Islet precursor cell (in vitro differentiated cells): ENCODE measurements at places on chromosomes 4 and X.

DNA sequence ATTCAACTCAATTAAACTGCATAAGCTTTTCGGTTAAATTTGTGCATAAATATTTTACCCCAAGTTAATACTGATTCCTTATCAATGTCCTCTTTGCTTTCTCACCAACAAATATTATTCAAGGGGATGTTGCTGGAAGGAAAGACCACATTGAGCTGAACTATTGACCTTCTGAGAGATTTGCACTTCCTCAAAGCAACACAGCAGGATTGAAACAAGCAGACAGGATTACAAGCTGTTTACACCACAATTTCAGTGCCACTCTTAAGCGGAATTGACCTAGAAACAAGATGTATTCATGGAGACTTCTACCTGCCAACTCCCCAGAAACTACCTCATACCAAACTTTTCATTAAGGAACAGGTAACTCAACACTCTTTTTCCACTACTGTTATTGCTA, 96.5 kb upstream of the DUSP21 start:
- DNase-seq = no peak

- DNase-seq = peak; percentile 52
These were observed 206.3 kb downstream of the SLC7A11 start for GRCh38 chr4:138035781-138036258.

DNA sequence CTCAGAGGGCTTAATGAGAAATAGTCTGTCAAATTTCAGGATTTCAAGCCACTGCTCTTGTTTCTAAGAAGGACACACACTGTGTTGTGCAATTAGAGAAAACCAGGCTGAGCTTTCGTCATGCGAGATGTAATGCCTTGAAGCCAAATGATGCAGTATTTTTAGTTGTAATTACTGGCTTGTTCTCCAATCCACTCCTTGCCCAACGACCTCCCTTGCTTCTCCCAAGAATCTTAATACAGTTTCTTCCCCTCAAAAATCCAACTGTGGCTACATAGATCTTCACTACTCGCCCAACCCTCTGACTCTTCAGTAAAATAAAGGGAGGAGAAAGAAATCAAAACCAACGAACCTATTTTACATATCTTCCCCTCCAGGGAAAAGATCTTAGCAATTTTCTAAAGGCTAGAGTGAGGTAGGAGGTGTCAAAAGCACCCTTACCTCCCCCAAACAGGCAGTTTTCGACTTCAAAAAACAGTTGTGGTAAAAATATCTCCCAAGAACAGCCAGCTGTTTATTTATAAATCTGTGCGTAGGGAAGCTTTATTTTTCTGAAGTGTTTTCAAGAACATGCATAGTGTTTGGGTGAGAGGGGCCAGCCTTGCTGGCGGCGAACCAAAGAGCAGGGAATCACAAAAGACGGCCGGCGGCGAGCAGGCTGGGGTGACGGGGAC, 68.7 kb downstream of the MGST2 start:
- DNase-seq = no peak

DNA sequence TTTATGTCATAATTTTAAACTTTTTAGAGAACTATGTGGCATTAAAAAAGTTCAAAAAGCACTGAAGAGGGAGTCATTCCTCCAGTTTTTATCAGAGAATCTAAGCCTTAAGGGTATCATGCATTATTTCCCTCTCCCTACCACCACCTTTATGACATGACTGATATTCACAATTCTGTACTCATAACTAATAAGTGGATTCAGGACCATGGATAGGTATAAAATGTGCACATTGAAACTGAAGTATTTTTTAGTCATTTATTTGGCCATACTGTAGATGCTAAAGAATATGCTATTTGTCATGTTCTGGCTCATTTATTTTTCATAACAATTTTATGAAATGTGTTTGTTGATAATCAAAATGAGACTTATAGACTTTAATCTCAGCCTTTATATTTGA, 897.5 kb upstream of the AGA start:
- DNase-seq = no peak

GRCh38 chr4:168618577-168619265, 121.9 kb downstream of the PALLD start:
- DNase-seq = no peak

DNA sequence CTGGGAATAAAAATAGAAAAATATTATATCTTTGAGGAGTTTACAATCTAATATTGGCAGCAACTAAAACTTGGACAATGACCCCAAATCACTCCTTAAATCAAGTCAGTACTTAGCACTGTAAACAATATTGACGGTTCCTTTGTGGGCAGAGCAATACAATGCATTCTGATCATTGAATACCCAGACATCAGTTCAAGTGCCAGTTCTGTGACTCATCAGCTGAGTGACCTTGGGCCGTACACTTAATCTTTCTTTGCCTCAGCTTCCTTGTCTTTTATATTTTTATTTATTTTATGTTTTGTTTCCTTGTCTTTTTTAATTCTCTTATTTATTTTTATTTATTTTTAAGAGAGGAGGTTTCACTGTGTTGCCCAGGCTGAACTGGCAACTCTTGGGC, 112.2 kb upstream of the ANXA3 start:
- DNase-seq = no peak

DNA sequence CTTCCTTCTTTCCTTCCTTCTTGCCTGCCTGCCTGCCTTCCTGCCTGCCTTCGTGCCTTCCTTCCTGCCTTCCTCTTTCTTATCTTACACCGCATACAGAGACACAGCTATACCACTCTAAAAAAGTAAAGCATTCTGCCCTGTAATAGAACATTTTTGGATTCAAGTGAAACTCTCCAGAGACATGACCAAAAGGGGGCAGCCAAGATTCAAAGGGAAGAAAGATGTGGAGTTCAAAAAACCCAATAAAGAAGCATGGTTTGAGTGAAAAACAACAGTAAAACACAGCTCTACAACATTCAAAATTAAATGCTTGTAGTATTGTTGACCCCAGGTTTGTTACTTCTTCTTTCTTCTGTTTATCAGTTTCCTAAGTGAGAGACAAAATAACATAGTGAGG, 914.9 kb upstream of the PCDH7 start:
- no peak for DNase-seq

DNA sequence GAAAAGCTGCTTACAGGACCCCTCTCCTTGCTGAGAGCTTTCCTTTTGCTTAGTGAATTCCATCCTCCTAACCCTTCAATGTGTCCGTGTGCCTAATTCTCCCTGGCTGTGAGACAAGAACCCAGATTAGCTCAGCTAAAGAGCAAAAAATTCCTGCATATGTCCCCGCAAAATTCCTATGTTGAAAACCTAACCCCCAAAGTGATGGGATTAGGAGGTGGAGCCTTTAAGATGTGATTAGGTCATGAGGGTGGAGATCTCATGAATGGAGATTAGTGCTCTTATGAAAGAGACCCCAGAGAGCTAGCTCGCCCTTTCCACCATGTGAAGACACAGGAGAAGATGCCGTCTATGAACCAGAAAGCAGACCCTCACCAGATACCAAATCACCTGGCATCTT, 503.0 kb upstream of the DIAPH2 start:
- DNase-seq = no peak

GRCh38 chrX:24399550-24399949, 39.1 kb downstream of the SUPT20HL1 start:
- no peak for DNase-seq

- DNase-seq = peak; percentile 66
These were observed 444 bp downstream of the FREM3 start for GRCh38 chr4:143700046-143700415.

GRCh38 chr4:7332216-7333023, 102.3 kb downstream of the PSAPL1 start:
- no peak for DNase-seq

DNA sequence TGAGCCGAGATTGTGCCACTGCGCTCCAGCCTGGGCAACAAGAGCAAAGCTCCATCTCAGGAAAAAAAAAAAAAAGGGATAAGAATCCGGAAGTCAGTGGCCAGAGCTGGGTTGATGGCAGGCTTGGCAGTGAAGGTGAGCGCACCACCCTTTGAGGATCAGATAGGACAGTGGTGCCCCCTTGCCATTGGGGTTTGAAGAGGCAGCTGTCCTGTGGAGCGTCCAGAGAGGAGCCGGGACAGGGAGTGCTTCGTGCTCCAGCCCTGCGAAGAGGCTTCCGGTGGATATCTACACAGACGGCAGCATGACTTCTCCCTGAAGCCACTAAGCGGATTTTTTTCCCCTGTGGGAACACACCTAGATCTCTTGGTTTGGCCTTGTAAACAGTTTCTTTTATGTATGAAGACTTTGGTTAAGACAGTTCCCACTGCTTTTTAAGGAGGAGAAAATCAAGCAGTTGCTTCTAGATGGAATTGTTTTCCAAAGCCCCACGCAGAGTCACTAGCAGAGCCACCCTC, 6.5 kb downstream of the TBC1D14 start:
- no peak for DNase-seq

- no peak for DNase-seq
These were observed 131.7 kb upstream of the FAM47B start for GRCh38 chrX:34810916-34811315.

GRCh38 chr4:20126906-20127305, 124.8 kb upstream of the SLIT2 start:
- no peak for DNase-seq

GRCh38 chrX:2685886-2686285, 5.2 kb upstream of the CD99 start:
- DNase-seq = no peak

DNA sequence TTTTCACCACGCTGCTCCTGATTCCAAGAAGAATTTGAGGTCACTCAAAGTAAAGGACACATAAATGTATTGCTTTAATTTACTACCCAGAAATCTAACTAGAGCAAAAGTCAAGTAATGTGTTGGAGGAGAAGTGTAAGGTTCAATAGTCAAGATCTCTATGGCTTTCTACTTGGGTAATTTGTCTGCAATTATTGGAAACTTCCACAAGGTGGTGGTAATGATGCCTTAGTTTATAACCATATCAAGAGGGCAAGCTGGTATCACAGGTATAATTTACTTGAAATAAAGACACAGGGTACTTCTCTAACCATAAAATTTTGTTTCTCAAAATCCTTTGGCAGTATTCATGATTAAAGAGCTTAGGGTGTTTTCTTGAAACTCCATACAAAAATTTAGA, 10.2 kb upstream of the GRIA3 start:
- DNase-seq = no peak

GRCh38 chrX:19889582-19890342, 2.4 kb upstream of the SH3KBP1 start:
- DNase-seq = no peak

- DNase-seq = no peak
These were observed 2.7 kb downstream of the SMAD1 start for GRCh38 chr4:145484225-145484846.

DNA sequence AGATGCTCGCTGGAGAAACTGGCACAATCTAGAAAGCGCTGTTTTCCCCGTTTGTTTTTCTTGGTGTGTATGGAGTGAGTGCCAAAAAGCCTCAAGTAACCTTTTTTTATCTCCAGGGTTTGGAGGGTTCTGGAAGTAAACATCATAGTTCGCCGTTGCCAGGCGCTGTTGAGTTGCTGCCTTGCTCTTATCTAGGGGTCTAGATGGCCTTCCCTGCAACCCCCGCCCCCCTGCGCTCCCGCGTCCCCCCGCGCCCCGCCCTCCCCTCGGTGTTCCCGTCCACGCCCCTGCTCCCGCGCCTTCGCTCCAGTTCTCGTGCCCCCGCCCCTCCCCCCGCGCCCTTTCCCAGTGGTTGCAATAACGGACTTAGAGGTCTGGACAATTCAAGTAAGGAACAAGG, 555 bp upstream of the GCNA start:
- no peak for DNase-seq

- DNase-seq = peak; percentile 94
These were observed 119.0 kb upstream of the SLC6A14 start for GRCh38 chrX:116317409-116317808.

GRCh38 chr4:82371497-82371896, 2.3 kb downstream of the HNRNPD start:
- DNase-seq = no peak

GRCh38 chr4:100574607-100575006, 56.8 kb upstream of the EMCN start:
- no peak for DNase-seq

GRCh38 chrX:41108463-41109205, 23.4 kb downstream of the USP9X start:
- DNase-seq = peak; percentile 60

DNA sequence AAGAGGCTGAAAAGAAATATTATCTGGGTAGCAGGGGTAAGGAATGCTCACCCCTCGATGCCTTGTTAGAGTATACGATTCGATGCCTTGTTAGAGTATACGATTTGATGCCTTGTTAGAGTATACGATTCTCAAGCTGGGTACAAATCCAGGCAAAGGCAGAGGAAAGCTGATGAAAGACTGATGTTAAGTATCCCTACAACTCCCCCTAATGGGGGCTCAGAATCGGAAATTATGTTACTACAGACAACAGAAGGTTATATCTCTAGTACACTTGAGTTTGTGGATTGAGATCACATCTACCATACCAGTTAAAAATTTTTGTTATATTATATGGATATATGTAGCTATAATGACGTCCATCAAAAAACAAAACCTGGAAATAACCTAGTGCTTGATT, 4.8 kb downstream of the LRRC66 start:
- DNase-seq = no peak

DNA sequence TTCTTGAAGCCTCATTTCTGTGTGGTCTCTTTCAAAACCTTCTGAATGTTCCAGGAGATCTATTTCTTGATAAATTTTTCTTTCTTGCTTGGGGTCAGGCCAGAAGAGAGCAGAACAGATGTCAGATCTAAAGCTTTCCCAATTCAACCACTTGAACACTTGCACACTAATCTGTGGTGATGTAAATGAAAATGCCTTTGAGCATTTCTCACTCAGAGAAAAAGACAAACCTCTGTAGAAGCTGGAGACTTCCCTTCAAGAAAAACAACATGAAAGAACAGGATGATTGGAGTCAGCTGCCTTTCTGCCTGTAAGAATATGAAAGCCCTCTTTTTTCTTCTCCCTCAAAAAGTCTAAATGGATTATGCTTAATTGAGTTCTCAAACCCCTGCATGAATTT, 11.2 kb downstream of the IGFBP7 start:
- no peak for DNase-seq

- peak; percentile 63 for DNase-seq
These were observed 807 bp downstream of the PGRMC1 start for GRCh38 chrX:119236623-119237561.

DNA sequence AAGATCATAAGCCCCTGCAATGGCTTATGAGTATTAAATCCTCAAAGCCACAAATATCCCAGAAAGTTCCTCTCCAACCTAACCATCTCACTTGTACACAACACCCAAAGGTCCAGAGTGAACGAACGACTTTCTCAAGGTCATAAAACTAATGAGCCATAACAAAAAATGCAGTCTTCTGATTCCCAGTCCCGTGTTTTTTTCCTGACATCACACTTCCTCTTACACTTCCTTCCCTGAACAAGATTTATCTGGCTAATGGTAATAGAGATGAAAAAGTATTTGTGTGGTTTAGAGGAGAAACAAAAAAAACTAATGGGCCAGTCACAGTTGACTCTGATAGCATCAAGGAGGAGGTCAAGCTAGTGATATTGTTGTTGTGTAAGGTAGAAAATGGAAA, 99.5 kb upstream of the KLHL13 start:
- no peak for DNase-seq

GRCh38 chrX:112164420-112164819, 81.8 kb upstream of the TRPC5 start:
- no peak for DNase-seq
